Right renal pelvis (tissue), 4 donors: ENCODE measurements at places on chromosomes 7 and 10. TPM values are rescaled to one million over a fixed set of nuclear protein-coding genes. Genes with fewer than 3 reads are reported as not detected.

DNA sequence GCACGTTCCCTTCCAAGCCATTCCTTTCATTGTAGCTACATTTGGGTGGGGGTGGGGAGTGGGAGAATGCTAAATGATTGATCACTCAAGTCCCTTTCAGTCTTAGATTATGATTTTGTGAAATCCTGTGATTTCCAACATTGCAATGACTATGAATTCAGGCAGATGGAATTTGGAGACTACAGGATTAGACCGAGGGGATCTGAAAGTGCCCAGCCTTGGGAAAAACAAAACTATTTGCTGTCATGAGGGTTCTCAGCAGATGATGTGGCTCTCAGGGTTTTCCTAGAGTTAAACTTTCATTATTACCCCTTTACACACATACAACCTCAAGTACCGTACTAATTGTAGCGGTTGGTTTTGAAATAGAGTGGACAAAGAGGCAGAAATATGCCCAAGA lies 4.7 kb downstream of the MACROH2A2 start:
- no peak for DNase-seq

DNA sequence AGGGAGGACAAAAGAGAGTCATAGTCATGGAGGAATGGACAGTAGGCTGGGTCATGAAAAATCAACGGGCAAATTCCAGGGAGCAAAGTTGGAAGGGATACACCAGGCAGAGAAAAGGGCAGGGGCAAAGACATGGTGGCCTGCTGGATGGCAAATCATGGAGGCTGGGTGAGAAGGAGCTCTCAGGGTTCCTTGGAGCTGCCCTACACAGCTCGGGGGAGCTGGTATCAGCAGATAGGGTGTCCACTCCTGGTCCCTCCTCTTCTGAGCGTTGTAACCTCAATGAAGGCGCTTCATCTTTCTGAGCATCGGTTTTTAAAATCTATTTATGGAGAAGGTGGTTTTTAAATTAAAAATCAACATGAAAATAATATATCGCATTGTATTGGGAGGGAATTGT lies 27.9 kb upstream of the EIF5AL1 start:
- DNase-seq = no peak

DNA sequence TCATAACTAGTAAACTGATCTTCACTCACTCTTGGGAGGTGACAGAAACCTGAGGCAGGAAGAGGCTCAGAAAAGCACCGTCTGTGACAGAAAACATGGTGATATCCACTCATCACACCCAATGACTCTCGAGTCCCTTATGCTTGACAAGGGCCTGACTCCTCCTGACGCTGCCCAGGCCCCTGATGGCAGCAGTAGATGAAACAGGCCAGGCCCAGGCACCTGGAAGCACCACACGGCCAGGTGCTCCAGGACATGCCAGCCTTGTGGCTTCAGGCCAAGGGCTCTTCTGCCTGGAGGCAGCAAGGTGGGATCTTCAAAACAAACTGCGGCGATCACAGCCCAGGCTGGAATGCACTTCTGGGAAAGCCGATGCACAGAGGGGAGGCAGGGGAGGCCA lies 89.3 kb downstream of the MAD1L1 start:
- no peak for DNase-seq

- no peak for DNase-seq
Measured at GRCh38 chr7:922334-923107, 32.0 kb downstream of the ADAP1 start.

GRCh38 chr7:45224832-45225231 lies 67.2 kb downstream of the RAMP3 start:
- no peak for DNase-seq

- no peak for DNase-seq
Measured at GRCh38 chr10:6148251-6148701, 54.5 kb upstream of the PFKFB3 start.

GRCh38 chr7:29609162-29610037 lies 45.8 kb downstream of the PRR15 start:
- no peak for DNase-seq

- no peak for DNase-seq
Measured at GRCh38 chr7:157529768-157530560, 193.2 kb downstream of the DNAJB6 start.

The CYP2C18 gene
- 0.35 TPM for polyA plus RNA-seq

GRCh38 chr7:101589976-101590662 lies 39.0 kb downstream of the MYL10 start:
- no peak for DNase-seq

The CALCR gene
- 1.1 TPM for polyA plus RNA-seq

- no peak for DNase-seq
Measured at GRCh38 chr7:46174196-46174580, 253.1 kb upstream of the IGFBP3 start.

DNA sequence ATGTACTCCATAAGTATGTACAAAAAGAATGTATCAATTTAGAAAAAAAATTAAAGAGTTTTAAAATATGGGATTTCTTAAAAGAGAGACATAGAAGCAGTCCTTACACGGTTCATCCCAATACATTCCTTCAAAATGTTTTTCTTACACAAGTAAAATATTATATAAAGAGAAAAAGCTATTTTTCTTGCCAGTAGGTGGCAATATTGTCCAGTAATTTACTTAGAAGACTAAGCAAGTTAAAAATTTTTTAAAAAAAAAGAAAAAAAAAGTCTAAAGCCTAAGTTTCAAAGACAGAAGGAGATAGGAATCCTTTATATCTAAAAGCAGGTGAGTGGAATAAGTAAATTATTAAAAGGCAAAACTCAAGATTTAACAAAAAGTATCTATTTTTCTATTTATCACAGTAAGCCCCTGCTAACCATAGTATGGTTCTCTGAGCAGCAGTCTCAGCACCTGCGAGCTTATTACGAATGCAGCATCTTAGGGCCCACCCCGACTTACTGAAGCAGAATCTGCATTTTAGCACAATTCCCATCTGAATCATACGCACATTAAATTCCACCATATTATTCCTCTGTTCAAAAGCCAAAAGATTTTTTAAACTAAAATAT lies 240.6 kb downstream of the DGKI start:
- DNase-seq = no peak

The STMP1 gene
- polyA plus RNA-seq = 101 TPM

GRCh38 chr10:90138844-90139243 lies 437.5 kb downstream of the KIF20B start:
- no peak for DNase-seq

- no peak for DNase-seq
Measured at GRCh38 chr10:2488446-2489005, 578.8 kb upstream of the PFKP start.

The TLL2 gene
- 0.74 TPM for polyA plus RNA-seq

GRCh38 chr7:7491044-7491443 lies 44.6 kb downstream of the COL28A1 start:
- DNase-seq = no peak

DNA sequence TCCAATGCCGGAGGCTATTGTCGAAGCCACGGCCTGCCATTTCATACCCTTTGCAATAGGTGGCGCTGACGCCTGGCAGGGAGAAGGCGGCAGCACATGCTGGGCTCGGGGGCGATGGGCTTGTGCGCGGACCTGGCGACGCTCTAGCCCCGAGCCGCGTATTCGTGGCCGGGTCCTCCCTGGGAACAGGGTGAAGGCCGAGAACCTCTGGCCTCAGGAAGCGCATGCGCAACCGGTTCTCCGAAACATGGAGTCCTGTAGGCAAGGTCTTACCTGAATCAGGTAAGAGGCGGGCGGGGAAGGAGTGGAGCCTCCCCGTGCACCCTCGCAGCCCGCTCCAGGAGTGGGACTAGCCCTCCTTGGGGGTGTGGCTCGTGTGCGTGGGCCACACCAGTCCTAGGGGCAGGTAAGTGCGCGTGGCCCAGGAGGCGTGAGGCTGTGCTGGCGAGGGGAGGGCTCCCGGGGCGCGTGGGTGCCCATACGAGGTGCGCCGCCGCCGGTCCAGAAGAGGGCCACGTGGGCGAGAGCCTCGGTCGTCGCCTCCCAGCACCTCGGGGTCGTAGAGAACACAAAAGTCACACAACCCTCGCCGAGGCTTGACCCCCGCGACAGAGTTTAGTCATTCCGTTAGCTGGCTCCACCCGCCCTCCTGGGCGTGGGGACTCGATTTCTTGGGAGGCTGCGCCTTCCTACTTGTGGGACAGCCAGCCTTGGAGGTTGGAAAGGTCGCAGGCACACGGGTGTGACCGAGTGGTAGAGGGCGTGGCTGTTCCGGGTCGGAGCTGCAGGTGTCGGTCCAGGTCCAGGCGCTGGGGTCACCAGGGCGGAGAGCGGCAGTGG lies 5.6 kb upstream of the MEST start:
- no peak for DNase-seq

DNA sequence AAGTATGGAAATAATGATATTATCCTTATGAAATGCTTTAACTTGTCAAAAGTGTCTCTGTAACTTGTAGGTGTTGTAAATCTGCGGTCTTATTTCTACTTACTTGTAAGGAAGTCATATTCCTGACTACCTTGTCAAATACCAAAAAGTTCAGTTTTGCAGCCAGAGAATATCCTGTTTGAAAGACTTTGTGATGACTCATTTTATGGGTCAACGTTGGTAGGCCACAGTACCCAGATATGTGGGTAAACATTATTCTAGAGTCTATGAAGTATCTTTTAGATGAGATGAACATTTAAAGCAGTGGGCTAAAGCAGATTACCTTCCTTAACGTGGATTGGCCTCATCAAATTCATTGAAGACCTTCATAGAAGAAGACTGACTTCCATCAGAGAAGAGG lies 195.3 kb downstream of the PPP1R9A start:
- no peak for DNase-seq

The EBLN1 gene
- polyA plus RNA-seq = 0.17 TPM

DNA sequence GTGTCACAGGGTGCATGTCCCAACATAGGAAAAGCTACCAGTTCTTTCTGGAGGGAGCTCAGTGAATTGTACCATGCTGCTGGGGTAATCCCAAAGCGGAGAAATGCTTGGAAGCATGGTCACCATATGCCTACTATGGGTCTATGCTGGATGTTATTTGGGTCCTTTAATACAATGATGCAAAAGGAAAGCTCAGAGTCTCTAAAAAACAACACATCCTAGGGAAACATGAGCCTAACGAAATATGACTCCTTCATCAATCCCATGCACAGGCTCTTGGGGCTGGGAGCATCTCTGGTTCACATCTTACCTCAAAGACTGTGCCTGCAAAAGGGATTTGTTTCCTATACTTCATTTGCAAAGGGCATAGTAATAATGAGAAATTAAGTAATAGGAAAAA lies 65.2 kb downstream of the CUBN start:
- no peak for DNase-seq

The TNS3 gene
- 90.8 TPM for polyA plus RNA-seq

DNA sequence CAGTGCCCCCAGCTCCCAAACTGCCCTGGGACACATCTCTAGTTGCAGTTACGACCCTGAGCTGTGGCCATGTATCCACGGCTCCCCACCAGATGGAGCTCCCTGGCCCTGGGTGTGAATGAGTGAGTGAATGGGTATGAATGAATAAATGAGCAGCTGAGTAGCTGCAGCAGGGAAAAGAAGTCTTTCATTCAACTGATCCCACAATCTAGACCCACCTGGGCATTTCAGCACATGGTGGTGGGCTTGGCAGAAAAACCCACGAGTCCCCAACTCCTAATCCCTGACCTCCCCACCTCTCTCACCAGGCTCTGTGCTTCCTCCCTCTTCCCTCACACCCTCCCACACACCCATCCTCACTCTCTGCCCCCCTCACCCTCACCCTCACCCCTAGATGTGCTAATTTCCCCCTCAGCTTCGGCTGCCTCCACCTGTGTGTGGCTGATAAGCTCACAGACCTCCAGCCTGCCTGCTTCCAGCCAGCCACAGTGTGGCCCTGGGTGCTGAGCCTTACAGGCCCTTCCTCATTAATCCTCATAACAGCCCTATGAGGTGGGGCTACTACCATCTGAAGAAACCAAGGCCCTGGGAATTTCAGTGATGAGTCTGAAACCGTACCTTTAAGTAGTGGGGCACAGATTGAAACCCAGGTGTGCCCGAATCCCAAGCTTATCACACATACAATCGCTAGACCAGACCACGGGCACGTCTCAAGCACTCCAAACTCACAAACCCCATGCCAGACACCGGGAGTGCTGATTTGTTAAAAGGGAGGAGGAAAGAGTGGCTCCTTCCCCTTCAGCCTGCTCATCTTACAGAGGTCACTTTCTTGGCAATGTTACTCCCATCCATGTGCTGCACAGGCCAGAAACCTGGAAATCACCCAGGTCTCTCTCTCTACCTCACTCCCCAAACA lies 2.2 kb upstream of the ATP6V1F start:
- no peak for DNase-seq

- DNase-seq = no peak
Measured at GRCh38 chr10:107144490-107144889, 20.0 kb downstream of the SORCS1 start.

The KIN gene
- polyA plus RNA-seq = 20.3 TPM

GRCh38 chr10:94591461-94592205 lies 46.0 kb downstream of the HELLS start:
- DNase-seq = no peak

The GJD4 gene
- polyA plus RNA-seq = not detected
